ENCODE measurements at places on chromosomes 2 and 18.

- DNase-seq = no peak
Observed at GRCh38 chr2:133773854-133774653, 205.8 kb upstream of the NCKAP5 start.

DNA sequence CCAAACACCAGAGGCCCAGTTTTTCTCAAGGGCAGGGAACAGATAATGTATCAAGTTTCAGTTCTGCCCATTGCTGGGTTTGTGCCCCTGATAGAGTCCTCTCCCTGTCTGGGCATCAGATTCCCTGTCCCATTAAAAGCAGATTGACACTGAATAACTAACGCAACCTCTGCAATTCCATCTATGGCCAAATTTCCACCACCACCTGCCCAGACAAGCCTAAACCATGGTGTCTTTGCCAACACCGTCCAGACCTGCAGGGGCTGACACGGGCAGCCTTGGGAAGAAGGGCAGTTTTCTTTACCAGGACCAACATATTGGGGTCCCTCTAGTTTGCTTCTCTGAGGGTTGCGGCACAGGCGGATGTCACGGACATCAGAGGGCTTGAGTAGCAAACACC lies 26.4 kb upstream of the PAX8 start:
- no peak for DNase-seq

DNA sequence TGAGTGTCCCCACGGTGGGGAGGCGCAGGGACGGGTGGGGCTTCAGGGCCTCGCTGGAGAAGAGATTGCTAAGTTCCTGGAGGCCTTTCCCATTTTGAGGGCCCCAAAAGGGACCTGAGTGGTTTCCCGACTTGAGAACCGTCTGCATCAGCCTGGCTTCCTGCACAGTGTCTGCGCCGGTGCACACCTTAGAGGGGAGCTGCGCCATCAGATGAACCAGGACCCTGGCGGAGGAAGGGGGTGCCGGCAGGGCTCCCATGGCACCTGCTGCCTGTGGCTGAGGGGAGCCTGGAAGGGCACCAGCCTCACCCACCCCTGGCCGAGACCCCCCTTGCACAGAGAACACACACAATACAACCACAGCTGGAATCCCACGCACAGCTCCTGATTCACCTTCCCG lies 465.1 kb upstream of the MYT1L start:
- no peak for DNase-seq

DNA sequence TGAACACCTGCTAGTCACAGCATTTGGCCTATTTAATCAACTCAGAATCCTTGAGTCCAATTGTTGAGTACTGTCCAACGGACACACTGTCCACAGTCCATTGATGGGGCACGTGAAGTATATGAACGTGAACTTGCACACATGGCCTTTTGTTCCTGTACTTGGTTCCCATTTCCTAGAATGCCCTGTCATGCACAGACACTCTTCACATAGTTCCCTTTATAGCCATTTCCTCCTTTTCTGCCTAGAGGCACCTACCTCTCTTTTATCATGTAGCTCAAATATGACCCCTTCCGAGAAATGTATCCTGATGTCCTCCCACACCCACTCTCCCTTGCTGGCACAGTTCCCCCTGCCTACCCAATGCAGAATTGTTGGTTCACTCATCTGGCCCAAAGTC lies 8.7 kb upstream of the CRYGA start:
- no peak for DNase-seq

DNA sequence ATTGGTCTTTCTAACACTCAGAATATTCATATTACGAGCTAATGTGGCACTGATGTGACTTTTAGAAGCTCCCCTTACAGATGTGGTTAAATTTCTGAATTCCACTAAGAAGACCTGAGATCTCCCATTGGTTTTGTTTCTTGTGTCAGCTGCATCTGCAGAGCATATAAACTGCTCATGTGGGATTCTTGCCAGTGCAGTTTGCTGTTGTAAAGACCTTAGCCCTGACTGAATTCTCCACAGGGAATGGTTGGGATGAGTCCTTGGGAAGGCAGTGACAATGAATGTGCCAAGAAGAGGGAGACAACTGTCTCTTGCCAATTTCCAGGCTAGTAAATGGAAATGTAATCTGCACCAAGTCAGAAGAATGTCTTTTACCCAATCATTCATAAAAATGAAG lies 94.1 kb downstream of the PTPRM start:
- DNase-seq = no peak

GRCh38 chr2:43480874-43481273 lies 115.0 kb downstream of the THADA start:
- DNase-seq = no peak

- DNase-seq = no peak
Observed at GRCh38 chr18:32378705-32379104, 92.0 kb downstream of the GAREM1 start.

DNA sequence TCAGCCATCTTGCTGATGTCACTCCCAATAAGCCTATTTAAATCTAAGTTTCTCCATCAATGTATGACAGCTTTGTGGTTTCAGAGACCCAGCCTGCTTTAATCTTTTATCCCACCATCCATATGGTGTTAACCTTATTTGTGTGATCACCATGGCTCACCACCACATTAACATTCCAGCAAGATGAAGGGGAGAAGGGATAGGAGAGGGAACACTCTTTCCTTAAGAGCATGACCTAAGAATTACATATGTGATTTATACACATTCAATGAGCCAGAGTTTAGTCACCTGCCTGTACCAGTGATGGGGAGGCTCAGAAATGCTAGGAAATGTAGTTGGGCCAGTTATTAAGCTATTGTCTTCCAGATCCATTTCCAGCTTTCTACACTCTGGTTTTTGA lies 44.5 kb upstream of the CHN1 start:
- no peak for DNase-seq
